ENCODE measurements at places on chromosomes 2 and 18.

DNA sequence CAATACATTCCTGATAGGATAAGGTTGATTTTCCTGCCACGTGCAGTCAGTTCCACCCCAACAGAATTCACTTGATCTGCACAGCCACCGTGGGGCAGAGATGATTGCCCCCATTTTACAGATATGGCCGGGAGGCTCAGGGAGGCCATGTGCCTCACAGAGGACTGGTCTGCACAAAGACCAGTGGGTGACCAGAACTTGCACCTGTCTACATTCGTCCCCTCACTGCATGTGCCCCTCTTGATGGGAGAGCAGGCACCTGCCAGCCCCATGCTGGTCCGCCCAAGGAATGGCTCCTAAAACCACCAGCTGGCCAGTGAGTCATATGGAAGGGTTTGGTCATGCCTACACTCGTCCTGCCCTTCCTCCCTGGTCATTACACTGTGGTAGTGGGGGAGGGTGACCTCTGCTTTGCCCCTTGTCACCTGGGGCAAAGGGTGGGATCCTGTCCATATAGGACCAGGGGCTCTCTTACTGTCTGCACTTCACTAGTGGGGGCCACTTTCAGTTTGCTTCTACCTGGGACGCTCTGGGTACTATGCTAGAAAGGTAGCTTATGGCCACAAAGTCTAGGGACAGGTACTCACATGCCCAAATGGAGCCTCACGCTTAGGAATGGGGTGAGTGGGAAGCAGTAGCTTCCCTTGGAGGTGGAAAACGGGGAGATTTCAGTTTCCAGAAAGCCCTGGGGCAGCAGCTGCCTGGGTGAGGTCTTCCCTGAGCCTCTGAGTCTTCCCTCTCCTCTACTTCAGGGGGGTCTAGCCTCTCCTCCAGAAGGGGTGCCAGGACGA is 14.7 kb downstream of the RRM2 start:
- DNase-seq: peak; percentile 62

GRCh38 chr18:47558110-47558750 is 306.8 kb upstream of the SKOR2 start:
- no peak for DNase-seq

- peak; percentile 41 for DNase-seq
Observed at GRCh38 chr18:74310411-74310810, 5.2 kb upstream of the C18orf63 start.

GRCh38 chr18:80196528-80197320 is 50.6 kb downstream of the PARD6G start:
- no peak for DNase-seq

DNA sequence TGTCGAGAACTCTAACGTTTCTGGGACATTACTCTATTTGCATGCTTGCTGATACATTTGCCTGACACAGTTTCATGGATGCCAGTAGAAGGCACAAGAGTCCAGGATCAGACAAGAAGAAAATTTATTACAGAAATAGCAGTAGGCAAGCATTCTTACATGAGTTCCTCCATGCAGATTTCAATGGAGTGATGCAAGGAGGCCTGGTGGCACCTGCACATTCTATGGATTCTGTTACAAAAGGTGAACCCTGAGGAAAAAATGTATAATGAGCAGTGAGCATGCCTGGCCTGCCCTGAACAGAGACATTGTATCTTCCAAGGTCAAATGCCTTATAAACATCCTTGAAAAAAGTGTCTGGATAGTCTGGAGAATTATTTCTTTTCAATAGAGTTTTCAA is 142.9 kb downstream of the DSEL start:
- DNase-seq: no peak

- no peak for DNase-seq
Observed at GRCh38 chr2:178491612-178492011, 11.4 kb downstream of the PLEKHA3 start.

DNA sequence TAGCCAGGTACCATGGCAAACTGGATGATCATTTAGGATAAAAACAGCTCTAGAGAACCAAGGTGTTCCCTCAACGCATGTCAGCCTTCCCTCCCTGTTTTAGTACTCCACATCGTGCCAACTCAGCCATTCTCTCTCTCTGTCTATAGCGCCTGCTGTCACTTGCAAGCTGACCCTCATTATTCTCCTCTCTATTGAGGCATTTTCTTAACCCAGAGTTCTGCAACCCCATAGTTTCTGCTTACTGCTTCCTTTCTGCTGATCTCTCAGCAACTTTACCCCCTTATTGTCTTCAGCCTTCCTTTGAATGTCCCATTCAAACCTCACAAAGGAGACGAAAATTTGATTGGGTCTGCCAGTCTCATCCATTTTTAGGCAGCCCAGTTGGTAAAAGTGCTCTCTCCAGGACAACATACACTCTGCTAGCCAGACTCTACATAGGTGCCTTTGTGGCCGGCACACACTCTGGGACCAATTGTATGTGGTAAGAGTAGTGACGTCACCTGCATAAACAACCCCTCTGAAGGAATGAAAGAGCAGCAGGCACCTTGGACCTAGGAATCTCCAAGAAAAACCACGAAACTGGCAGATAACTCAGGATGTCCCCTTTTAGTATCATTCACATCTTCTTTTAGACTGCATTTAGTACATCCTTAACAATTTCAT is 367.2 kb upstream of the KCNH7 start:
- no peak for DNase-seq

- DNase-seq: no peak
Observed at GRCh38 chr2:178328037-178328436, 122.9 kb downstream of the PRKRA start.

DNA sequence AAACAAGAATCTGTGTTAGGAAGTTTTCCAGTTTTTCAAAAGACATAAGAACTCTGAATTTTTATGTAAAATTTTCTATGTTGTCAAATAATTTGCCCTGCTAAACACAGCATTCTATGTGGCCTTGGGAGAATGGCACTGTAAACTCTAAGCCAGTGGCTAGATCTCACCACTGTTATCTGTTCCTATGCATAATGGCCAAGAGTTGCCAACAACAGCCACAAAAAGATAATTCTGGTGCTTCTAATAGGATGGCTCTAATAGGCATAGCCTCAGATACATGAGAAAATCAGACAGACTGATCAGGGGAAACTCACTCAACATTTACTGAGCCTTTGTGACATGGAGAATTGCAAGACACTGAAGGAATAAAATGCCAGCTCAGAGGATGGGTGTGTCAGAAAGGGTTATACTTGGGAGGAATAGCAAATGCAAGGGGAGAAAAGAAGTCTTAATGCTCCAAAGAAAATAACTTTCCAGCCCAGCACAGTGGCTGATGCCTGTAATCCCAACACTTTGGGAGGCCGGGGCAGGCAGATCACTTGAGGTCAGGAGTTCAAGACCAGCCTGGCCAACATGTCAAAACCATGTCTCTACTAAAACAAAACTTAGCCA is 63.7 kb downstream of the COBLL1 start:
- DNase-seq: no peak

DNA sequence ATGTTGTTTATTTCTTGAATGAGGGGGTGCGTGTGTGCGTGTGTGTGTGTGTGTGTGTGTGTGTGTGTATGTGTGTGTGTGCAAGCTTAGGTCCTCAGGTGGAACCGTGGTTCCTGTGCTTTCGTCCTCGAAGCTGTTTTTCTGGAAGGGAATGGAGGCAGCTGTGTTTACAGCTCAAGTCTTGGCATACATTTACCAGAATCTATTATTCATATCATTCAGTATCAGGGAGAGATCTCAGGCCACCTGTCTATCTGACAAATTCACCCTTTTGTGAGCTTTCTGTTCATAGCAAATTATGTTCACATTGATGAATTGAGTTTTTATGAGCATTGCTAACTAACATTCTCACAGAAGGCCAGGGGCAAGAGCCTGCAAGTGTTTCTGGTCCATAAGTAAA is 550.4 kb downstream of the ARHGAP15 start:
- DNase-seq: no peak

DNA sequence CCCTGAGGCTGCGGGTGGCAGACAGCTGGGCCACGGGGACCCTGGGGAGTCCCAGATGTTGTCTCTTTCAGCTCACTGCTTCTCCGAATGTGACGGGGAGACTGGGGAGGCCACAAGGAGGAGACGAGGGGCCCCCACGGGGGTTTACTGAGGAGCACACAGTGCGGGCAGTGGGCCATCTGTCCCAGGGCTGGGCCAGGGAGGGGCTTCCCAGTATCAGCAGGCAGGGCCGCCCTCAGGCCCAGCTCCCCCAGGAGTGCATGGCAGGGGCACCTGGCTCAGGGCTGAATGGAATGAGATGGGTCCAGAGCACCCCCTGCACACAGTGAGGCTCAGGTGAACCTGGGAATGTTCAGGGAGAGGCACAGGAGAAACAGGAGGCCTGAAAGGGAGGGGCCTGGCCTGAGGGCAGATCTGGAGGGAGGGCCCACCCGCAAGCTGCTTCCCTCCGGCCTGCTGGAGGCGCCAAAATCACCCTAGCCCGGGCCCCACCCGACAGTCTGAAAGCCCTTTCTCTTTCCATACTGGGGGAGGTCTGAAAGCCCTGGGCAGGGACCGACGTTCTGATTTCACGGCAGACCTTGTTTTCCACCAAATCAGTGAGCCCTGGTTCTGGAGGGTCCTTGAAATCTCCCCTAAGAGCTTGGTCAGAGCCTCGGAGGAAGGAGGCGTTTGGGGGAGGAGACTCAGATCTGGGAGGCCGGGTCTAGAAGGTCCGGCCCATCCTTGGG is 35.5 kb upstream of the PTMA start:
- DNase-seq: peak; percentile 88

GRCh38 chr2:203936535-203936934 is at the start of gene ICOS:
Gene ICOS (plus strand): TSS chr2:203936763. CDS start chr2:203936815, 52 bp downstream.
- DNase-seq: no peak

GRCh38 chr2:15154297-15154696 is 406.8 kb downstream of the NBAS start:
- no peak for DNase-seq

- DNase-seq: no peak
Observed at GRCh38 chr2:224417947-224418346, 16.0 kb upstream of the FAM124B start.

- peak; percentile 6 for DNase-seq
Observed at GRCh38 chr18:56286775-56287325, 351.5 kb downstream of the TXNL1 start.

DNA sequence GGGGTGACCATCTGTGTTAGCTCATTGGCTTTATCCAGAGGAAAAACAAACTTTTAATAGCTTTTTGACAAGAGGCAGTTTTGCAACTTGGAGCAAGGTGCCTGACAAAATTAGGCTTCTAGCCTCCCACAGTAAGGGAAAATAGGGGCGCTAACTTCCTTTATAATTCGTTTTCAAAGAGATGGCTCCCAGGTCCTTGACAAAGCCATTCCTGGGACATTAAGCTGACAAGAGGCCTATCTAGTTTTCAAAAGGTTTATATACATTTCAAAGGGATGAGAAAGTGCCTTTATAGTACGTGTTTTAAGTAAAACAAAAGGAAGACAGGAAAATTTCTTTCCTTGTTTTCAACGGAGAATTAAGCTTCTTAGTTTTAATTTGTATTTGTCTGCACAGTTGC is 159.4 kb upstream of the GCFC2 start:
- no peak for DNase-seq

DNA sequence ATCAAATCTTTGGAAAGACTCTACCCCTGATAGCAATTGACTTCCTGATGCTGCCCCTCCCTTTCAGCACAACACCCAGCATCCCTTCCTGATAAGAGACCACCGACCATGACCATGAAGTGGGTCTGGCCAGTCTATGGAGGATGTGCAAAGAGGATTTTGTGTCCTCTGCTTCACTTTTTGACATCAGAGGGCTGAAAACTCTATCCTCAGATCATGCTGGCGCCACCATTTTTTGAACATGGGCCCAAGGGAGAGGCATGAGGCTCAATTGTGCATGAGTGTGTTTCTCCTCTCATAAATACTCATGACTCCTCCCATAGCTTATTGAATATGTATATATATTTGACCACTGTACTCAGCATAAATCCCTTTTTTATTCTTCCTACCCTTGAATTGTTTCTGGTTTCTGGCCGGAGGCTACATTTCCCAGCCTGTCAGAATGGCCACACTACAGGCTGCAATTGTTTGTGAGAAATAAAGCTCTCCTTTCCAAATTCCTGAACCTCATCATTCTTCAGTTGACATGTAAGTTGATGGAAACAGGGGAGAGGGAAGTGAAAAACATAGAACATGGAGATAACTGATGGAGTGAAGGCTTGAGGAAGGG is 314.1 kb downstream of the MYCN start:
- DNase-seq: no peak

DNA sequence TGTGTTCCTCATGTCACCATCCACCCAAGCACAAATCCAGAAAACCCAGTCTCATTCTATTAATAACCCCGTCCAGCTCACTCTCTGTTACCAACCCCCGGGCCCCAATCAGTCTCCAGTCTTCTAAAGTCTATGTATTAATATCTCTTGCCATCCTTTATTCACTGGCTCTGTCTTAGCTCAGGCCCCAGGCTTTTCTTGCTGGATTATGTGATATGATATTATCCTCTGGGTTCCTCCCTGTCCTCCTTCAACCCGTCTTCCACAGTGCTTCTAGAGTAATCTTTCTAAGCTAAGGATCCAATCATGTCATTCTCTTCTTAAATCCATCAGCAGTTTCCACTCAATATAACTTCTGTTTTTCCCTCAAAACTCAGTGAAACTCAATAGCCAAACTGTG is 240.5 kb upstream of the OSR1 start:
- no peak for DNase-seq

DNA sequence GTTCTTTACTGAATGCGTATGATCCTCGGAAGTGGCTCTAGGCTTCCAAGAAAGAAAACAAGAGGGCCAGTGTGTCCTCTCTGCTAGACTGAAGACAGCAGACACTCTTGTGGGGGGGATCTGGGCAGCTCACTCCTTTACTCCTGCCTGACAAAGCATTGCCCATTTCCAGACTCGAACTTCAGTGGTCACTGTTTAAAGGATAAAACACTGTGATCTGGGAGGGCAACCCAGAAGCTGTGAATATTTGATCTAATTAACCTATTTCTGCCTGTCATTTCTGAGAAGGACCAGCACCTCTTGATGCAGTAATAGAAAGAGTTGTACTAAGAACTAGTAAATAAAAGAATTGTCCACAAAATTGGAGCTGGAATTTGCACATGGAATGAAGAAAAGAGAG is 24.5 kb upstream of the CCDC68 start:
- no peak for DNase-seq

DNA sequence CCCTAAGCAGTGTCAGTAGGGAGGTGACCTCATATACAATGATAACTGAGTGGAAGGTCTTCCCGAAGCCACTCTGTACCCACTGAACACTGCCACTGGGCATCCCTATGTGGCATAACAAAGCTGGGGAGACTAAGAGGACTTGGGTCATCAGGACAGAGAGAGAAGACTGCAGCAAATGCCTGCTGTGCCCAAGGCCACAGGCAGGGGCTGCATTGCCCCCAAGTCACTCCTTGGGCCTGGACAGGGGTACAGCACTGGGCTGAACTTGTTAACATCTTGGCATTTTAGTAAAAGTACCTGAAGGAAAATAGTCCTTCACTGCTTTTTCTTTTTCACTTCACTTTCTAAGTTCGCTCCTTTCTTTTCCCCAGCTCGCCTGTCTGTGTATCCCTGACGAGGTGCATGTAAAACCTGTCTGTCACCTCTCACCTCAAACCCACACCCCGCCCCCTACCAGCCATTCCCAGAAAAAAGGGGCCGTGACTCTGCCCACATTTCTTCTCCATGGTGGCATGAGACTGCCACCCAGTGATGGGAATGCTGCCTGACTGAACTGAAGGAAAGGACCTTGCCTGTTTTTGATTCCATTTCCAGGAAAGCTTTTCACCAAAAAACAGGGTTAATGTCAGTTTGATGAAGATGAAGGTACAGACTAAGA is 62.9 kb downstream of the MTHFD2 start:
- DNase-seq: peak; percentile 33

Data from A172 (cell line).